ENCODE measurements at places on chromosomes 3 and 15.

- DNase-seq = no peak
Measured at GRCh38 chr15:48679952-48680351, 34.4 kb upstream of the FBN1 start.

DNA sequence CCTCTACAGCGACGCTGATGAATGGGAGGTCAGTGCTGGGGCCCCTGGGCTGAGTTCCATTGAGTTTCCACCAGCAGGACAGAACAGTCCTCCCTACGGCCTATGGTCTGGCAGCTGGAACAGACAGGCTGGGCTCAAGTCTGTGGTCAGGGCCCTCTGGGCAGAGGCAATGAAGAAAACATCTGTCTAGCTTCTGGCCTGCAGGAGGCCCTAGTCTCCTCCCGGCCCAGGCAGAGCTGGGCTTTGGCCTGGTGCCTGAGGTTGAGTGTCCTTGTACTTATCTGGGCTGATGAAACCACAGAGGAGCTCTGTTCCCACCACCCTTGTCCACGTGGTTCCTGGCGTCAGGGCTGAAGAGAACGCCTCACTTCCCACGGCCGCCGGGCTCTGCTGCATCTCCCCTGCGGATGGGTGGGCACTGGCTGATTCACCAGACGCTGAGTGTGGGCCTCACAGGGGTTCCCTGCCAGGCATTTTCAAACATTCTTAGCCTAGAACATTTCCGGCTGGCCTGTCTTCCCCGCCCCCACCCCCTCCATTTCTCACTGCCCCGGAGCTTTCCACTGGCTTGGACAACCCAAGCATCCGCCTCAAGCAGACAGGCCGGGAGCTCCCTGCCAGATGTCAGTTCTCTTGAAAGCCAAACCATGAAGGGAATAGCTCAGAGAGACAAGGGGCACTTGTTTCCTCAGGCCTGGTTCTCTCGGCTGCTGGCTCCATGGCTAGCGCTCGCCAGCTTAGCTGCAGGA lies 20.3 kb downstream of the PPCDC start:
- peak; percentile 97 for DNase-seq

DNA sequence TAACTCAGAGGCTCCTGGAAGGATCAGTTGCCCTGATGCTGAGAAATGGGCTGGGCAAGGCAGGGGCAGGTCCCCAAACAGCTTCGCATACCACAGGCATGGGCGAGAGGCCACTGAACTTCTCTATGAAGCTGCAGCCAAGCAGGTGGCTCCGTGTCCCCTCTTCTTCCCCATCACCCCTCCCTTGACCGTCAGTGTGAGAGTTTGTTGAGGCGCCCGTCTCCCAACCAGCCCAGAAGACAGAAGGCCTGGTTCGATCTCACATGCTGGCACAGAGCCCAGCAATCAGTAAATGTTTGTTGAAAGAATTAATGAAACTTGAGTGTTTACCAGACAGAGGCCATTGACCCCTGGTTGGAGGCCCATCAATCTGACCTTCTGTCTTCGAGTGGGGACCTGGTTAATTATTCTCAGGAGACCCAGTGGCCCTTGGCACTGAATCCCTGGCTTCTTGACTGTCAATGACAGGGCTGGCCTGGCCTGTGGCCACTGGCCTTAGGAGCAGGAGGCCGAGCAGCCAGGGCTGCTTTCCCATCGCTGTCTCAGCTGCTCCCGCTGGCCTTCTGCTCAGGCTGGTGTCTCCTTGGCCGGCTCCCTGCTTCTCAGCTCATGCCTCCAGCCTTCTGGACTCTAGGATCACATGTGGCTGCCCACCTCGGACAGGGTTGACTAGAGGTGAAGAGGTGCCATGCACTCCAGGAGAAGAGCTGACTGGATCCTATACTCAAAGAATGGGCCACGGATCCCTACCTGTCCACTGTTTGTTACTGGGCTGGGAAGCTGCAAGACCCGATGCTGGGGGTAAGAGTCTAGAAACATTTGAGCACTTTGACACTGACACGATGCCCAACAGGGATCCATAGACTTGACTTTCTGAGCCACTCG lies 113.4 kb downstream of the ASB7 start:
- DNase-seq = no peak

- no peak for DNase-seq
Measured at GRCh38 chr15:42401544-42402454, 42.5 kb downstream of the CAPN3 start.

DNA sequence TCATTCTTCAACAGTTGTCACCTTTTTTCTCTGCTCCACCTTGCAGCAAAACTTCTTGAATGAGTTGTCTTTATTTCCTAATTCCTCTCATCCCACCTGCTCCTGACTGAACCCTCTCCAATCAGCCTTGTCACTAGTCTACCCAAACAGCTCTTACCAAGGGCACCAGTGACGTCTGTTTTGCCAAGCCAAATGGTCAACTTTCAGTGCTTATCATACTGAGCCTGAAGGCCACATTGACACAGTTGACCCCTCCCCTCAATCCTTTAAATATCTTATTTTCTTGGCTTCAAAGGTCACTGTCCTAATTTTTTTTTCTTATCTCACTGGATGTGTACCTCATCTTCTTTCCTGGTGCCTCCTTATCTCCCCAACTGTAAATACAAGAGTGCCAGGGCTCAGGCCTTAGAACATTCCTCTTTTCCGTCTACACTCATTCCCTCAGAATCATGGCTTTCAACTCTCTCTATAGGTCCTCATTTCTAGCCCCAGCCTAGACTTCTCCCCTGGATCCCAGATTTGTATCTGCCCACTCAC lies 43.2 kb downstream of the CMTM8 start:
- no peak for DNase-seq

DNA sequence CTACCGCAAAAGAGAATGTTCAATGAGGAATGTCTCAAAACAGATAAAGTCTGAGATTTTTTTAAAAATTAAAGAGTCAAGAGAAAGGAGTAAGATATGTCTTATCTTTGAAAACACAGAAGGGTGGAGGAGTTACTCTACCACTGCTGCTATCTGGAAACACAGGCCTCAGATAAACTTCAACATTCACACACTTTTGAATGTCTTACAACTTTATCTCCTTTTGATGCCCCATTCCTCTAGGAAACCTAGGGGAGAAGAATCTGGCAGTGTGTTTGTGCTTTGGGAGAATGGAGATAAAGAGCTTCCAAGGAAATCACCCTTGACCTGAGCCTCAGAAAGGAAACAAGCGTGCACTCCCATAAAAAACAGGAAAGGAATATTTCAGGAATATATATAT lies 468.2 kb downstream of the PLOD2 start:
- no peak for DNase-seq

Data from aorta (tissue), 5 donors.